ENCODE measurements at places on chromosomes 1 and 21.

DNA sequence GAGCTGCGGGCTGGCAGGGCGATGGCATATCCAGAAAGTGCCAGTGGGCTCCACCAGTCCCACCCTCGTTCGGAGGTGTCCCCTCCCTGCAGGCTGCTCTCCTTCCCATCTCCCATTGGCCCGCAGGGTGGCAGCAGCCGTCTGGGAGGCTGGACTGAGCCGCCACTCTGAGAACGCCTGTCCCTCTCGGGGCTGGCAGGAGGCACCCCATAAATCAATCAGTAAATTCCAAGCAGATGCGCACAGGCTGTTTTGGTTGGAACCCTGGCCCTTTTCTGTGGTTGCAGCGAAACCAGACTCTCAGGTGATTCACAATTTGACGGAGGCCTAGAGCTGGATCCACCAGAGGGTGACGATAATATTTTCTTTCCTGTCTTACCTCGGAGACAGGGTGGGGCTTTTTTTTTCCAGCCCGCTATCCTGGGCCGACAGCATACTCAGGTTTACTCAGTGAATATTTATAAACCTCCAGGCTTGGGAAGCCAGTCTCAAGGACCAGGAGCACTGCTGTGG is 99.7 kb downstream of the GLIS1 start:
- no peak for DNase-seq

DNA sequence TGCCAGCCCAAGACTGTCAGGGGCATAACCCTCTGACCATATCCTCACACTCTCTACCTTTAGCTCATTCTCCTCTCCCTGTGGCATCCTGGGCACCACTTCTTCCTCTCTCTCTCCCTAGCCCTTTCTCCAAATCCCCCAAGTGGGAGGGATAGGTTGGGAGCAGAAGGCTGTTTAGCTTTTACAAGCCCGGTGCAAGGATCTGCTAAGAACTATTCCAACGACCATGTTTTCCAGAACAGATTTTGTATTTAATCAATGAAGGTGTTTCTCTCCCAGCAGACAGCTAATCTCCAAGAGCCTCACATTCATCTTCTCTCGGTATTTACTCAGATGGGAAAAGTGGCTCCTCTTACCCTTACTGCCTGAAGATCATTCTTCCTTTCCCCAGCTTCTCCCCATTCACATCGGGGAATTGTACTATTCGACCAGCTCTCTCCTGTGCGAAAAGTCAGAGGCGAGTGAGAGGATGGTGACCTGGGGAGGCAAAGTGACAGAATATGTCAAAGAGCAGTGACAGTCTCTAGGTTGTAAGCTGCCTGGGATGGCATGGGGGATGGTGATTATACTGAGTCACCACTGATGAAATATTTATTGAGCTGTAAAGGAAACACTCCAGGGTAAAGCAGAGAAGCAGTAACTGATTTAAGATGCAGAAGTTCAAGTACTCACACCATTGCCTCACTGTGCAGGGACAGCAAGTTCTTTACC is 47.0 kb upstream of the RBM15 start:
- no peak for DNase-seq

DNA sequence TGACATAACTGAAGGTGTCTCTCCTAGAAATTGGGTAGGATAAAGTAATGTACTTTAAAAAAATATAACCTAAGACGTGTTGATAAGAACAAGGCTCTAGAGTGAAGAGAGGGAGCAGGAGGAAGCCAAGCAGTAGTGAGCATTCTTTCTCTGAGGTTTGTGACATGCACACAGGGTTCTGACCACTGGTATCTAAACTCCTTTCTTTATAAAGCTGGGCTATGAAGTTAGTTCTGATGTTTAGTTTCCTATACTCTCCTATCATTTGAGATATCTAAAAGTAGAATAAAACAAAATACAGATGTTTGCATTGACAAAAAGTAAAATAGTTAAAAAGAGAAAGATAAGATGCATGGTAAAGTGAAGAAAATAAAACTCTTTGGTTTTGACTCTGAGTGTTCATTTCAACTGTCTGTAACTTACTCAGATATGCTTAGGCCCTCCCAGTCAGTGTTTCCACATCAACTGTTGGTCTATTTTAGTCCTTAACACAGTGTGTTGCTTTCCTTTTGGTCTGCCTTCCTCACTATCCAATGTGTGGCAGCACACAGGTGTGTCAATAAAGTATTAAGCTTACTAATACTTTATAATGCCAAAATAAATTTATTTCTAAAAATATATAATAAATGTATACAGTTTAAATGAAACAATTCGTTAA is 543.5 kb downstream of the PTPRC start:
- no peak for DNase-seq

DNA sequence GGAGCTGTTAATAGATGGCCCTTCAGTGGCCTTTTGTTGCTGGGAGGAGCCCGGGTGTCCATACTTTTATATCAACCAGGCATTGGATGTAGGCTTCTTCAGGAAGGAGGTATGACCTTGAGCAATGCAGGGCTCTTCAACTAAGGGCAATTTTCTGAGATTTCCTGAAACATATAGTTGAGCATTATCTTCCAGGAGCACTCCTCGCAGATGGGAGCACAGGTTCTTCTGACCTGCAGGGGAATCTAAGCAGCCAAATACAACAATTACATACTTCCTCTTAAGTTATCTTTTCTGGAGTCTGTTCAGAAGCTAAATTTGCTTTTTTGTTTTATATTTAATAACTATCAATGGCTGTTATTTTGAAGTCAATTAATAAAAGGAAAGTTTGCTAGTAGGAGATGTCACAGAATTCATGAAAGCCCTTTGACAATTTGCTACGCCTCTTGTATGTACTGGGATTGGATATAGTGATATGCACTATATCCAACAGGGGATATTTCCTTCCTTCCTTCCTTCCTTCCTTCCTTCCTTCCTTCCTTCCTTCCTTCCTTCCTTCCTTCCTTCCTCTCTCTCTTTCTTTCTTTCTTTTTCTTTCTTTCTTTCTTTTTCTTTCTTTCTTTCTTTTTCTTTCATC is 422.6 kb upstream of the NEGR1 start:
- DNase-seq, result no peak

GRCh38 chr1:244137276-244137675 is 86.2 kb downstream of the ZBTB18 start:
- no peak for DNase-seq

DNA sequence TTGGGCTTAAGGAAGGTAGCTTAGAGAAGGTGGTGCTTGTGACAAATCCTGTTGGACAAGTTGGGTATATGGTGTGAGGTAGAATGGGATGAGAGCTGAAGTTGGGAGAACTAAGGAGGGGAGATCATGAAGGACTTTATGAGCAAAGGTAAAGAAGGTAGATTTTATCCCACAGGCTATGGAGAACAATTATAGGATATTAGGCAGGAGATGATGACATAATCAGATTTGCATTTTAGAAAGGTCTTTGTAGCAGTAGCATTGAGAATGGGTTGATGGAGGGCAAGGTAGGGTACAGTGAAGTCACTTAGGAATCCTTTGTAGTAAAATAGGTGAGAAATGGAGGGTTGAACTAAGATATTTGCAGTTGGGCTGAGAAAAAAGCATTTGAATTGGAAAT is 14.9 kb upstream of the TCHH start:
- no peak for DNase-seq

GRCh38 chr1:7100479-7100878 is 315.2 kb downstream of the CAMTA1 start:
- DNase-seq, result no peak

DNA sequence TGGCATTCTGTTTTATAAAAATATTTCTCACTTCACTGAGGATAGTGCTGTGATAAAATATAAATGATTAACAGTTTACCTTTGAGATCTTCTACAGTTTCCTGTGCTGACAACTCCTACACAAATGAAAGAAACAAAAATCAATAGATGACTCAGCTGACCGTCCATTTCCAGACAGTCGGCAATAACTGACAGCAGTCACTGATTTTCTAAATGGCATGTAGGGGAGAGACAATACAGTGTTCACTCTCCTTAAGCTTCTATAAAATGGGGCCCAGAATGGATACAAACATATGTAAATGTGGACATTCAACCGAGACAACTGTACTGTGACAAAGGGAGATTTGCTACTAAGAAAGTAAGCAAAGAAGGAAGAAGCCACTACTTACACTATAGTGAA is 34.3 kb downstream of the PCNX2 start:
- no peak for DNase-seq

DNA sequence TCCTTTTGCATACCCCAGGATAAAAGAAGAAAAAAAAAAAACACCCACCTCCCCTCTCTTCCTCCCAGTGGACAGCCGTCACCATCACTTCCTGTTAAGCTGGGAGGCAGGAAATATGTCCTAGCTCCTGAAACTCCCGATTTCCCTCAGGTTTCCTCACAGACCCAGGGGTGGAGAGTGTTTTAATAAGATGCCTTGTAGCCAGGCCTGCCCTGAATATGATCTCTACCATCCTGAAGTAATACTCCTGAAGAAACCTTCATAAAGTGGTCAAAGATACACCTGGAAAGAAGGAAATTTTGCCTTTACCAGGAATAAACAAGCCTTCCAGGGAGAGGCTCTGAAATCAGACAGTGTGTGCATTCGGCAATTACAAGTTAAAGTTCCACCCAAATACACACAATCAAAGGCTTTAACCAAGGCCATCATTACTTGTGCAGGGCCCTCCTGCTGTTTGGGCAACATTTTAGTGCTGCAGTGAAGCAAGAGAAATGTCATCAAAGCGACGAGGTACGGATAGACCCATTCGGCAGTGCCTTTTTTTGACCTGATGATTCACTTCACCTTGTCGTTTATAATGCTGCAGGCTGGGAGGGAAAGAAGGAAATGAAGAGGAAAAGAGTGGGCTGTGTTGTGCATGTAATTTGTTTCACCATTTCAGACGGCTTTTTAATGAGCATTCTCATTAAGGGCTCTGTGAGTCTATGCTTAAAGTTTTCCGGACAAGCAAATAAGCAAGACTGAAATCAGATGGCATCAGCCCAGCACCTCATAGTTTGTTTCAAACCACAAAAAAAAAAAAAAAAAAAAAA is 41.0 kb upstream of the RASAL2 start:
- DNase-seq, result no peak

- no peak for DNase-seq
These were observed 37.3 kb downstream of the OLFM3 start for GRCh38 chr1:101959456-101959855.

DNA sequence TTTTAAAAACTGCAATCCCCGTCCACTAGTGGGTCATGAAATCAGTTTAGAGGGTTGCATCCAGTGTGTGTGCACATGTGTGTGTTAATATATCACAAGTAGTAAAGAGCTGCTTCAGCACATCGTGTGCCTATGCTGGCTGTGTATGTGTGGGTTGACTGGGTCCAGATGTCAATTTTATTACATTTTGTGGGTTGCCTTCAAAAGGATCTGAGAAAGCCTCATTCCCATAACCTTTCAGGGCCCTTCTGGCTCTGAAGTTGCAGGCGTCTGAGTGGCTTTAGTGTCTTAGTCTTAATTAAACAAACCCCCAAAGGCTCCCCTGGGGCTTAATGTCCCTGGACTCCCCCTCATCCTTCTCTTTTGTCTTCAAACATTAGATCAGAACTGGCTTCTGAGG is 19.8 kb downstream of the PLA2G2D start:
- no peak for DNase-seq

- no peak for DNase-seq
These were observed 160.8 kb downstream of the DISP1 start for GRCh38 chr1:222975472-222976122.

DNA sequence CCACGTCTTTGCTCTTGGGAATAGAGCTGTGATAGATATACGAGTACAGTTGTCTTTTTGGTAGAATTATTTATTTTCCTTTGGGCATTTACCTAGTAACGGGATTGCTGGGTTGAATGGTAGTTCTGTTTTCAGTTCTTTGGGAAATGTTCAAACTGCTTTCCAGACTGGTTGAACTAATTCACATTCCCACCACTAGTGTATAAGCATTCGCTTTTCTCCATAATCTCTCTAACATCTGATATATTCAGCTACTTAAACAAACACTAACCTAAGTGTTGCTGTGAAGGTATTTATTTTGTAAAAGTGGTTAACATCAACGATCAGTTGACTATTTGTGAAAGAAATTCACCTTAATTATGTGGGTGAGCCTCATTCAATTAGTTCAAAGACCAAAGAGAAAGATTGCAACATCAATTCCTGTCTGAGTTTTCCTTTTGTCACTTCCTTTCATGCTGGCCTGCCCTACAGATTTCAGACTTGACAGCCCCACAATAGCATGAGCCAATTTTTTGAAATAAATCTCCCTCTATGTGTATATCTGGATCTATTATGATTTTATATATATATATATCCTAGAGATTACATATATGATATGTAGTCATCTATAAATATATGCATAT is 26.7 kb upstream of the DUSP10 start:
- no peak for DNase-seq

- DNase-seq, result no peak
These were observed 186.0 kb downstream of the LEPR start for GRCh38 chr1:65606426-65606825.

- no peak for DNase-seq
These were observed 58.3 kb downstream of the ERG start for GRCh38 chr21:38439957-38440356.

DNA sequence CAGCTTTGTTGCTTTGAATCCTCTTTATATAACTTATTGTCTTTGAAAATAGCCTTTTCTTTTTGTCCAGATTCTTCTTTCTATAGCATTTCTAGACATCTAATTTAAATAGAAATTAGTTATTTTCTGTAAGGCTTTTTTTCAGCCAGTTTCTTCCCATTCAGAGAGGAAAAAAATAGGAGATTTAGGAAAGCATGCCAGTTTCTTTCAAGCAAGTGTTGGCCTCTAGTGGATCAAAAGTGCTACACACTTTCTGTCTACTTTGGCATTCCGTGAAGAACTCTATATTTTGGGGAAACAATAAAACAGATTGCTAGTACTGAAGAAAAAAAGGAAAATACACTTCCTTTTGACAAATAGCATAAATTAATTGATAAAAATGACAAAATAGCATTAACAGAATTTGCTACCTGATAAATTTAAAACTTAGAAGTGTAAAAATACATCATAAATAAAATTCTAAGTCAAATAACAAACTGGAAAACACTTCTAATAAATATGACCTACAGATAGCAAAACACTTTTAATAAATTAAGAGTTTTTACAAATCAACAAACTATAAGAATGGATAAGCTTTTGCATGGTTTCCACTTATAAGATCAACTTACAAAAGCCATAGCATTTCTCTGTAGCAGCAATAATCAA is 13.1 kb upstream of the EXO1 start:
- no peak for DNase-seq

DNA sequence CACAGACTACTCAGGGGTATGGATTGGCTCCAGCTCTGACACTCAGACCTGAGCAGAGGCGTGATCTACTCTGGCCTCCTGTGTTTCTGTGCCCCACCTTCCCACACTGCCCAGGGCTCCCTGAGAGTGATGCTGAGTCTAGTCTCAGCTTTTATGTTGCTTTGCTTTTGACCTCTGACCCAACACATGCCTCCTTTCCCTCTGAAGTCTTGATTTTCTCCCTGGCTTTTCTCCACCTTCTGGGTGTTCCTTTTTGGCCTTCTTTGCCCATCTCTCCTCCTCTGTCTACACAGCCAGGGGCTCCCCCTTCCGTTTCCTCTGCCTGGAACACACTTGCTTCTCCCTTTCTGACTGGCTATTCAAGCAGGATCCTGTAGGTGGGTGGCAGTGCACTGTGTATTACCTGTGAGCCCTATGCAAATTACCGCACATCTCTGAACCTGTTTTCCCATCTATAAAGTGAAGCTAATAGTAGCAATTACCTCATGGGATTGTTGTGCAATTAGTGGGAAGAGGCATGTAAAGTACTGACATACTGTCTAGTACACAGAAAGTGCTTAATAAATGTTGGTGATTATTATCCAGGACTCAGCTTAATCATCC is 13.7 kb upstream of the MEX3A start:
- no peak for DNase-seq

GRCh38 chr1:54157401-54157800 is 4.6 kb upstream of the CDCP2 start:
- DNase-seq, result no peak
